T-helper 17 cell (primary cell): ENCODE measurements at places on chromosomes 6 and 20. TPM values are rescaled to one million over a fixed set of nuclear protein-coding genes. Genes with fewer than 3 reads are reported as not detected.

Gene RFX6
- total RNA-seq, result not detected

Gene TUBB1
- 14.0 TPM for total RNA-seq

Gene MROH8
- total RNA-seq, result 2.0 TPM

Gene TSPYL4
- total RNA-seq, result 56.5 TPM

Gene SPDEF
- total RNA-seq, result 0.23 TPM

Gene PSORS1C2
- total RNA-seq, result not detected

Gene GRIK2
- not detected for total RNA-seq

Gene ADTRP
- 24.6 TPM for total RNA-seq

Gene MLN
- total RNA-seq, result not detected

Gene HIVEP2
- 78.6 TPM for total RNA-seq

Gene FNDC11
- 0.44 TPM for total RNA-seq

Gene CD40
- 5.8 TPM for total RNA-seq

Gene COX4I2
- not detected for total RNA-seq

Gene SOX18
- total RNA-seq, result not detected
